ENCODE measurements at places on chromosomes 2 and 18. TPM values are rescaled to one million over a fixed set of nuclear protein-coding genes. Genes with fewer than 3 reads are reported as not detected.

- no peak for DNase-seq
Measured at GRCh38 chr2:11805024-11805423, 58.6 kb downstream of the LPIN1 start.

UGT1A3 gene
- not detected for total RNA-seq

DPYSL5 gene
- total RNA-seq = 3.8 TPM

CHRNA1 gene
- total RNA-seq = 1,867 TPM

DNA sequence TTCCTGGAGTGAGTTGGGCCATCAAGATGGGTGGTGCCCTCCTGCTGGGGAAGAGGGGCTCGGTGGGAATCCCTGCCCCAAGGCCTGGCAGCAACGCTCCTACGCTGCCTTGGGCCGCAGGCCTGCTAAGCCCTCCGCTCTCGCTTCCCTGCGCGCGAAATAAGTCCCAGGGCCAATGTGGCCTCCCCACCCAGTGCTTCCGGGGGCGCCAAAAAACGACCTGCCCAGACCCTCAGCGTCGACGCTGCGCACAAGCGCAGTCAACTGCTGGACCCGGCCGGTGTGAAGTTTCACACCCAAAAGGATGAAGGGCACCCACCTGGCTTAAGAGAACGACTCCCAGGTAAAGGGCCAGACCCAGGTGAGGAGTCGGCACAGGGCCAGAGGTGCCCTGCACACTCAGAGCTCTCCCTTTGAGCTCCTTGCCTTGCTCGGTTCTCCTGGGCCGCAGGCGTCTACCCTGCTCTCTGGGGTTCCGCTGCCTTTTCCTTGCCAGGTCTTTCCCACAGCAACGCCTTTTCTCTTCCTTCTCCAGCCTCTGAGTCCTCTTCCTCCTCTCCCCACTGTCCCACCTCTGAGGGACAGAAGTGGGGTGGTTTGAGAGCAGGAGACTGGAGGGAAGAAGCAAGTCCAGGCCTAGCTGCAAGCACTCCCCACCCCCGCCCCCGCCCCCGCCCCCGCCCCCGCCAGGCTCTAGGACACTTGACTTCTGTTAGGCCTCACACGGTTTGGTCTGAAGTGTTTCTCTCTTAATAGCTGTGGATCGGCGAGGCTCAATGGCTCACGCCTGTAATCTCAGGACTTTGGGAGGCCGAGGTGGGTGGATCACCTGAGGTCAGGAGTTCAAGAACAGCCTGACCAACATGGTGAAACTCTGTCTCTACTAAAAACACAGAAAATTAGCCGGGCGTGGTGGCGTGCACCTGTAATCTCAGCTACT is at the start of gene DNAJC5G:
Gene DNAJC5G, plus strand, starts transcription at position 223 of the 940 bp plus-strand sequence. CDS start 1,296 bp downstream, outside the sequence.
- no peak for DNase-seq

DNA sequence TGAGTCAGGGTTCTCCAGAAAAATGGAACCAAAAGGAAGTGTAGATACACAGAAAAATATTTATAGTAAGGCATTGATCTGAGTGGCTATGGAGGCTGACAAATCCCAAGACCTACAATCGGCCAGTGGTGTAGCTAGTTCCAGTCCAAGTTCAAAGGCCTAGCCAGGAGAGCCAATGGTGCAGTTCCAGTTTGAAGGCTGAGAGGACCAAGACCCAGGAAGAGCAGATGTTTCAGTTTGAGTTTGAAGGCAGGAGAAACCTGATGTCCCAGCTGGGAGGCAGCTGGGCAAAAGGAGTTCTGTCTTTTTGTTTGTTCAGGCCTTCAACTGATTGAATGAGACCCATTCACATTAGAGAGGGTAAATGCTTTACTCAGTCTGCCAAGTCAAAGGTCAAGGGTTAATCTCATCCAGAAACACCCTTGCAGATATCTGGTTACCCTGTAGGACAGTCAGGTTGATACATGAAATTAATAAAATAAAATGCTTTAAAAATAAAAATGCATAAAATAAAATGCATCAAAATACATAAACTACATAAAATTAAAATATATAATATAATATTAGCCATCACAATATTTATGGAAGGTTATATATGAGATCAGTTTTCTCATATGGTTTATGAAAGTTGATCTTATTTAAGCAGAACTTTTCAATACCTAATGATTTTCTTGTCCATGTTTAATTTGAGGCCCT is 38.7 kb downstream of the KCNE4 start:
- no peak for DNase-seq

- peak; percentile 20 for DNase-seq
Measured at GRCh38 chr2:157726946-157727345, 98.3 kb upstream of the ACVR1C start.

- DNase-seq = peak; percentile 12
Measured at GRCh38 chr2:212032536-212033219, 505.9 kb downstream of the ERBB4 start.

SLC35F6 gene
- total RNA-seq = 31.3 TPM

- no peak for DNase-seq
Measured at GRCh38 chr2:156702541-156702940, 266.4 kb downstream of the GPD2 start.

FSIP2 gene
- total RNA-seq = under 0.01 TPM

CDH19 gene
- not detected for total RNA-seq

DNA sequence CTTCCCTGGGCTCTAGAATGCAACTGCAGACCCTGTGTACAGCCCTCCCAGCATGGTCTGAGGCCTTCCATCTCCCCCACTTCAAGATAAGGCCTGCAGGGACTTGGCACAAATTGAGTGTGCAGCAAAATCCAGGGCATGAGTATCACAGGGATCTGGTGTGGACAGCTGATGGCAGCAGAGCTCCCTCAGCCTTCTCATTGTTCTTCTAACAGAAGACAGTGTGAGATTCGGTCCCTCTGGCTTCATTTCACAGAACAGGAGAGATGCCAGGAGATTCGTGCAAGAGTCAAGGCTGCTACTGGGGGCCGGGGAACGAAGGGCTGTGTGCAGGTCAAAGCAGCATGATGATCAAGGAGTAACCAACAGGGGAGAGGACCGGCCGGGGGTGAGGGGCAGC is 85.8 kb downstream of the UXS1 start:
- peak; percentile 35 for DNase-seq

DNA sequence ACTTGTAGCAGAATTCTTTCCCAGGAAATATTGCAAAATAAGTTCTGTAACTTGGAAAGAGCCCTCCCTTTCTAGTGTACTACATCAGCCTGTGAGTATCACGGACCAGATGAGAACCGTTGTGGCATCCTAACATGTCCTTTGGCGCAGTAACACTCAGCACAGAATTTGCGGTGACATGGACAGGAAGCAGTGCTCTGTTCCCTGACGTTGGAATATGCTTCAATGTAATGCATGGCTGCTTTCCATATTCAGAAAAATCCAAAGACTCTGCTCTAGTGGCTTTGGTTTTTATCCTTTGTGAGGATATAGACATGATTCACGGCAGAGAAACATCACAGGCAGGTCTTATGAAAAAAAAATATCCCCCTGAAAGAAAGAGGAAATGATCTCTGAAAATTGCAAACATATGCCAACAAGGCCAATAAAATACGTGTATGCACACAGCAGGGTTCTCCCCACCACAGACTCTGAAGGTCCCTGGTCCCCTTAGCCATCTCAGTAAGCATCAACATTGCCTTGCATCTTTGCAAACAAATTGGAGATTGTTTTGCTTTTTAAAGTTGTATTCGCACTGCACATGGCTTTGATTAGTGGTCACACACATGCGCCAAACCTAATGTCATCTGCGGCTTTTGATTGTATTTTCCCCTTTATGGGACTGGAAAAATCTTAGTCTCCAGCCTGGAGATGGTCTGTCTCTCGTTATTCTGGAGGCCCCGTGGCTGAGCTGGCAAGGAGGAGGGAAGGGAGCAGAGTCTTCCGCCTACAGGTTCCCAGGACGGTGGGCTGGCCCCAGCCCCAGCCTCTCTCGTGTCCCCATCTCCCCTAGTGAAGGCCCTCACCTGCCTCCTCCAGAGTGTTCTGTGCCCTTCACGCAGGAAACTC is 122.9 kb downstream of the COPS8 start:
- no peak for DNase-seq

DNA sequence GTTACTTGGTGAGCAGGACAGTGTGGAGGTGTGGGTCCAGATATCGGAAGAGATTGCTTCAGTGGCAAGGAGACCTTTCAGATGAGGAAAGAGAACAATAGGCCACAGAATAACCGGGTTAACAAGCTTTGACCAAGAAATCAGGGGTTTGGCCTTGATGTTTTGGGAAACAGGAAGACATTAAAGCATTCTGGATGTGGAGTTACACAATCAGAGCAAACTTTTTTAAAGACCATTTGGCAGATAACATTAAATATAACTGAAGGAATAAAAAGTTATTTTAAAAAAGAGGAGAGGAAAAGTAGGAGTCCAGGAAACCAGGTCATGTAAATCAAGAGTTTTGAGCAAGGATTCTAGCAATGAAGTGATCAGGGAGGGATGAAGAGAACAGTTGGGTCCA is 35.7 kb downstream of the TNFRSF11A start:
- DNase-seq = no peak

ANKRD29 gene
- total RNA-seq = 0.83 TPM

DNA sequence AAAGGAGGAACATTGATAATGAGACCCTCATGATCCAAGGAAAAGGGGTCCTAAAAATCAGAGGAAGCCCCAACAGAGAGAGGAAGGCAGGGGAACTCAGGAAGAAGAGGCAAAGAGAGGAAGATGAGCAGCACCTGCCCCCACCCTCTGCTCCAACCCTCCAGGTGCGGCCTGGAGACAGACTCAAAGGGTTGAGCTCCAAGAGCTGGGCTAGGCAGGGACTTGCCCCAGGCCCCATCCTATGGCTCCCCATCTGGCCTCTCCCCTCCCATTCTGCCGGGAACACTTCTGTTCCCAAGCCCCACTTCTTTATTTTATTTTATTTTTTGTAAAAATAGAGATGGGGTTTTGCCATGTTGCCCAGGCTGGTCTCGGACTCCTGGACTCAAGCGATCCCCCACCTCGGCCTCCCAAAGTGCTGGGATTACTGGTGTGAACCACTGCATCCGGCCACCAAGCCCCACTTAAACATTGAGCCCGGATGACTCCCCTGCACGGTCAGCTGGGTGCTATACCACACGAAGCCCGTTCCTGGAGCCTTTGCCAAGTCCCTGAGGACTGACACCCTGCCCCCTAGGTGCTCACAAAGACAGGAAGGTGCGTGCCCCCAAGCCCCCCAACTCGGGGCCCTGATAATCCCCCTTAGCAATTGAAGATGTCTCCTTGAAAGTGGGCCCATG is 3.8 kb upstream of the GPR55 start:
- no peak for DNase-seq

ZNF521 gene
- 27.2 TPM for total RNA-seq

DSC2 gene
- total RNA-seq = not detected

DNA sequence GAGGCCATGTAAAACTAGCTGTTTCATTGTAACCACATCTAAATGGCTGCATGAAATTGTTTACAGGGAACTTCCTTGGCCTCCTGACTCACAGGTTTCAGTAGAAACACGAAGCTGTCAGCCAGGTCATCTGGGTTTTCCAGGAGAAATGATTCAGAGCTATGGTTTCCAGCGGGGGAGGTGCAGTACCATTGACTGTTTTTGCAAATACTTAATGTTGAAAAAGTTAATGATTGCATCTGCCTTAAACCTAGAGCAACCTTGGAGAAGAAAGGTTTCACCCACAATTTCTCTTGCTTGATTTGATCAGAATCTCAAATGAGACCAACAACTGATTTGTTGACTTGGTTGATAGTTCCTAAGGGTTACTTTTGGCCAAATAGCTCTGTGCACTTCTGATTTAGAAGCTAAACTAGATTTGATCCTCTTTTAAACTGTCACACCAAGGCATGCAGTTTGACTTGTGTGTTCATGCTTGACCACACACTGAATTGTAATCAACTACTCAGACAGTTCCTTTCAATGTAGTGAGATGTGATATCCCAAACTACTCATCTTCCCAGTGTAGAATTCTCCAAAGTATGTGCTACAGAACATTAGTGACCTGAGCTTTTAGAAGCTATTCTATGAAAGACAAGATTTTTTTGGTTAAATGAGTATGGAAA is 193.5 kb upstream of the CHST9 start:
- DNase-seq = peak; percentile 56

MC5R gene
- 0.21 TPM for total RNA-seq

- peak; percentile 26 for DNase-seq
Measured at GRCh38 chr18:7272311-7273049, 41.6 kb downstream of the LRRC30 start.

DNA sequence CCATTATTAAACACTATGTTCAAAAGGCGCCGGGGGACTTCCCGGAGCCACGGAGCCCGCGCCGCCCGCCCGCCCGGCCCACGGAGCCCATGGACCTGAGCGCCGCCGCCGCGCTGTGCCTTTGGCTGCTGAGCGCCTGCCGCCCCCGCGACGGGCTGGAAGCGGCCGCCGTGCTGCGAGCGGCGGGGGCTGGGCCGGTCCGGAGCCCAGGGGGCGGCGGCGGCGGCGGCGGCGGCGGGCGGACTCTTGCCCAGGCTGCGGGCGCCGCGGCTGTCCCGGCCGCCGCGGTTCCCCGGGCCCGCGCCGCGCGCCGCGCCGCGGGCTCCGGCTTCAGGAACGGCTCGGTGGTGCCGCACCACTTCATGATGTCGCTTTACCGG is 197 bp downstream of the GDF7 start:
- DNase-seq = no peak

DNA sequence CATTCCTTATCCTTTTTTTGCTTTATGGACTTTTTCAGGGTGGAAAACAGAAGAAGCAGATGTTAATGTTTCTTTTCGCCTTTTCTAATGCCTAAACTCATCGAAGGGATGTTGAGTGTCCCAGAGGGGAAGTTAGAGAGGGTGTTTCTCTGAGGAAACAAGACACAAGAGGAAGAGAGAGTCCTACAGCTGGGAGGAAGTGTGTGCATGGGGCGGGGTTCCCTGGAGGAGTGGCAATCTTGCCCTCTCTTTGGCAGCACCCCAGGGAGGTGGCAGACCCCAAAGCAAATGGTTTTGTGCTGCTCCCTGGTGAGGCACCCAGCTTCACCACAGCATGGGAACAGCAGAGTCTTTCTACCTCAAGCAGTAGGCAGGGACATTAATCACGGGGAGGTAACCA is 377.6 kb downstream of the RND3 start:
- no peak for DNase-seq

C2orf66 gene
- total RNA-seq = not detected

- no peak for DNase-seq
Measured at GRCh38 chr2:147550995-147551731, 293.7 kb upstream of the ACVR2A start.
